ENCODE measurements at places on chromosomes 4 and X. TPM values are rescaled to one million over a fixed set of nuclear protein-coding genes. Genes with fewer than 3 reads are reported as not detected.

CLDN34 gene
- total RNA-seq: not detected

DNA sequence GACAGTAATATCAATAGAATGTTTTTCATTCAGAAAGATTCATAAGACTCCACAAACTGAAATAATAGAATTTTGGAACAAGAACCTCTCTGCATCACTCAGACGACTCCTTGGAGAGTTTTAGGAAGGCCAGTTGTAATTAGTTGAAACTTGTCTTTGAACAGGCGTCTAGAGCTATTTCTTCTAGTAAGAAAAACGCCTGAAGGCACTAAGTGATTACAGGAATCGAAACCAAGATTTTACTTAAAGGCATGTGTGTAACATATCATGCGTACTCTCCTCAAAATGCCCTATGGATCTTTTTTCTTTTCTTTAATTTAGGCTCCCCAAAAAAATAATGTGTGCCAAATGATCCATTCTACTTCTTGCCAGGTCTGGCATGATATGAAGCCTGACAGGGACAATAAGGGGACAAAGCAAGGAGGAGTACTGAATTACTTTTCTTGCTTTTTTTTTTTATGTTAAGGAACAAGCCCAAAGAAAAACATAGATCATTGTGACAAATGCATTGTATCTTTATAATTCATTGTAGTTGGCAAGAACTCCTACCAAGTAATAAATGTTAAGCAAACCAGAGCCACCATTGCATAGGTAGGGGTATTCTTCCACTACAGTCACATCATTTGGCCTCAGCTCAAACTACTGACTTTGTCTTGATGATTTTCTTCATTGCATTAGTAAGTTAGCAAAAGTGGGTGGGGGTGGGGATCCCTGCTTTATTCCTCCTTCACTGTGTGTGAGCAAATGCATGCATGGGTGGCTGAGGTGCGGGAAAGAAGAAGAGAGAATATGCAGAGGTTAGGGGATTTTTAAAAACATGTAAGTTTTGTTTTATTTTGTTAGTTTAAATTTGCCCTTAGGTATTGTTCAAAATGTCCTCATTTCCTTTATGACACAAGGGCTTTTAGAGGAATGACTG, 79.9 kb upstream of the ATOH1 start:
- DNase-seq: no peak

DNA sequence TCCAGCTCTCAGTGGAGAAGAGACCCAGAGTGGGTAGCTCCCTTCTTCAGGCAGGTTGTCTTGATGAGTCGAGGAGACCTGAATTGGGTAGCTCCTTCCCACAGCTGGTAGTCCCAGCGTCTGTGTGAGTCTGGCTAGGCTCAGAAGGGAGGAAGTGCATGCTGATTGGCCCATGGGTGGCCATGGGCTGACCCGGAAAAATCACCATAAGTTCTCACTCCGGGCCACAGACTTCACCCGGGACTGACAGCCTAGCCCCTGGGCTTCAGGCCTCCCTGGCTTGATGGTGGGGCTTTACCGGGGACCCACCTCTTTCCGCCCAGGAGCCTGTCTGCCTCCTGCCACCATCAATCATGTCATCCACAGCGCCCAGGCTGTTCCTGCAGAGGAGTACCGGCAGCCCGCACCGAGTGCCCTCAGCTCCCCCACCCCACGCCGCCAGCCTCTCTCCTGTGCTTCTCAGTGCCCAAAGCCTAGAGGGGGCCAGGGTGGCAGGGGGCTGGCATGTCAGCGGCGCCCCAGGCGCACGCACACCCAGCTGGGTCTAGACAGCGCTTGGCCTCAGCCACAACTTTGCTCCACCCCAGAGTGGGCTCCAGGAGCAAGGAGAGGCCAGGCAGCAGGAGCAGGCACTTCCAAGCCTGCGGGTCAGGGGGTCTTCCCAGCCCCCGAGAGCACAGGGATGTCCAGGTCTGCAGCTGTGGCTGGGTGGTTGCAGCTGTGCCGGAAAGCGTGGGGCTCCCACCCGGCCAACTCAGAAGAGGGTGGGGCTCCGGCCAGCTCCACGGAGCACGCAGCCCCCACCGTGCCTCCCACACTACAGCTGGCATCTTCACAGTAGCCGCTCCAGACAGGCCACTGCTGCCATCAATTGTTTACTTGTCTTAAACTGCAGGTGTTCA, 16.1 kb upstream of the SAT1 start:
- no peak for DNase-seq

DNA sequence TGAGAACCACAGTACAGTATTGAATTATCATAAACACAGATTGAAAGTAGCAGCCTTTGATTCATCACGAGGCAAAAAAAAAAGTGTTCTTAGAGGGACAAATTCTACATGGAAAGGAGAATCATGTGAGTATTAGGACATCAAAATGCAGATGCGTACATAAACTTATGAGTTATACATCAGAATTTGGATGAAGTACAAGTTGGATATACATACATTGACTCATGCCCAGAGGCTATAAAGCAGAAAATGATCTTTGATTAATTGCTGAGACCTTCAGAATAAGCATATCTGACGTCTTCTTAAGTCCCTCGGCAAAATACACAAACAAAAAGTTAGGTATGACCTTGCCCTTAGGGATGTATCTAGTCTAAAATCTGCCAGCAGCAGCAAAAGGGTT, 206.4 kb downstream of the LDB2 start:
- DNase-seq: no peak
